ENCODE measurements at places on chromosomes 1 and 21. TPM values are rescaled to one million over a fixed set of nuclear protein-coding genes. Genes with fewer than 3 reads are reported as not detected.

The E2F2 gene
- total RNA-seq = 6.7 TPM

DNA sequence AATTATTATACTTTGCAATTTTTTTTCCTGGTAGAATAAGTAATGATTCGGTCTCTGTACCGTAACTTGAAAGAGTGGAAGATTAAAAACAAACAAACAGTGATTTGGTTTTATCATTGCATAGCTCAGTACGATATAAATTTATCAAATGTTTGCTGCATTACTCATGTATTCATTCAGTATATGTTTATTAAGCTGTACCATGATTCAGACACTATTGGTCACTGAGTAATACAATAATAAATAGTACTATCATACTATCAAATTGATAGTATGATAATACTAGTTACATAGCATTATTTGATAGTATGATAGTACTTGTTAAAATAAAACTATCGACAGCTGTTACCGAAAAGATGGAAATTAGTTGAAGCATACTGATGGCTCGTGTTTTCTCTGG is 12.1 kb downstream of the CENPF start:
- DNase-seq = no peak

DNA sequence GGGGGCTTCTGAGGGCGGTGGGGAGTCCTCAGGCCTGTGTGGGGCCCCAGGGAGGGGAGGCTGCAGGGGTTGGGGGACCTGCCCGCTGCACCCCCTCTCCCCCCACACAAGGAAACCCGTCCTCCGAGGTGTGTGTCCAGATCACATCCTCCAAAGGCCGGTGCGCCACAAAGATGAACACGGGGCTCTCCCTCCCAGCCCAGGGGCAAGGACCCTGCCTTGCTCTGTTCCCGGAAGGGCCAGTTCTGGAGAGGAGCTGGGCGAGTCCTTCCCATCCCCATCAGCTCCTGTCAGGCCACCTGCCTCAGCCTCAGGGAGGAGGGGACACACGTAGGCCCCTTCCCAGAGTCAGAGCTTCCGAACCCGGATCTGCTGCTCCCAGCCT is 2.5 kb upstream of the TTLL10 start:
- no peak for DNase-seq

DNA sequence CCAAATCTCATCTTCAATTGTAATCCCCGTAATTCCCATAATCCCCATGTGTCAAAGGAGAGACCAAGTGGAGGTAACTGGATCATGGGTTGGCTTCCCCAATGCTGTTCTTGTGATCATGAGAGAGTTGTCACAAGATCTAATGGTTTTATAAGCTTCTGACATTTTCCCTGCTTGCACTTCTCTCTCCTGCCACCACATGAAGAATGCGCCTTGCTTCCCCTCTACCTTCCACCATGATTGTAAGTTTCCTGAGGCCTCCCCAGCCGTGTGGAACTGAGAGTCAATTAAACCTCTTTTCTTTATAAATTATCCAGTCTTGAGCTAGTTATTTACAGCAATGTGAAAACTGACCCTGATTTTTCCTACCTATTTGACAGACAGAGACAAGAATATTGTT is 162.5 kb upstream of the SYT6 start:
- no peak for DNase-seq

DNA sequence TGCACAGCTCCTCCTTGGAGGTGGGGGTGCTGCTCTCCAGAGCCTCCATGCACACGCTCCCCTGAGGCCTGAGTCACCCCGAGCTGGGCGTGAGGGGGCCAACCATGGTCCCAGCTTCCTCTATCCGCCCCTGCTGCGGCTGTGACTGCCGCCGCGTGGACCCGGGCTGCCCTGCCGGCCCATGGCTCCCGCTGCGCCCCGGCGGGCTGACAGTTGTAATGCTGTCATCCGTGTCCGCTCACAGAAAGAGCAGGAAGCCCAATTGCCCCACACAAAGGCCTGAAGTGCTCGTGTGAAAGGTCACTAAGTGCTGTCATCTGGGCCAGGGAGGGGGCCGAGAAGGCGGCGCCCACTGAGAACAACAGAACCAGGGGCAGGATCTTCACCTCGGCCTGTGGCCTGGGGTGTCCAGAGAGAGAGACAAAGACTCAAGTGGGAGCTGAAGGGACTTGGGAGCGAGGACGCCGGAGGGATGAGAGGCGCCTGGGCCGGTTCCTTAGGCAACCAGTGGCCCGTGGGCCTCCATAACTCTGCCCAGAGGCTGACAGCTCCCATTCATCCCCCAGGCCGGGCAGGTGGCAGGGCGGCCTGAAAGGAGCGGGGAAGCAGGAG is 31.5 kb downstream of the OLIG1 start:
- no peak for DNase-seq

- no peak for DNase-seq
These were observed 8.6 kb upstream of the TFF1 start for GRCh38 chr21:42374864-42375499.

GRCh38 chr1:41517062-41517438 is 32.6 kb upstream of the EDN2 start:
- DNase-seq = no peak
